ENCODE measurements at places on chromosomes 13 and 19. TPM values are rescaled to one million over a fixed set of nuclear protein-coding genes. Genes with fewer than 3 reads are reported as not detected.

- H3K4me3 ChIP-seq: no peak overlapping the region
- DNase-seq: no peak
- H3K27ac ChIP-seq: no peak overlapping the region
- H3K27me3 ChIP-seq: no peaks in the 10 kb centered on the region
- no peaks in the 10 kb centered on the region for H3K36me3 ChIP-seq
Observed at GRCh38 chr13:76329004-76329403, 557.2 kb downstream of the KCTD12 start.

DNA sequence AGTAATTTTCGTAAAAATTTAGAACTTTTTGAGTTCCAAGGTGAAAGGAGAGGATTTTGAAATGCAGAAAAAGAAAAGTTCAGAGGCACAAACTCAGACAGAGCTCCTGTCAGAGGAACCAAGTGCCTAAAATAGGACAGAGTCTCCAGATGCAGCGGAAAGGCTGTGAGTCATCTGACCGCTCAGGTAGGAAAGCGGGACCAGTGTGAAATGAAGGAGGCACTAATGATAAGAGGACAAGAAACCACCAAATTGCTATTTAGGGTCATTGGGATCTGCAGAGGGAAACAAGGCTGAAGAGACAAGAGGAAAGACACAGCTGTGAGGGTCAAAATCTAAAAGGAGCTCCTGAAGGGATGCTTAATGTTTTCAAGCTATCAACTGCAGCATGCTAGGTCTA, 34.9 kb downstream of the IRS2 start:
- no peak overlapping the region for H3K27ac ChIP-seq
- DNase-seq: no peak
- H3K36me3 ChIP-seq: peaks cover 5% of the 10 kb centered on the region
- H3K4me1 ChIP-seq: peaks cover 5% of the 10 kb centered on the region
- H3K27me3 ChIP-seq: no peaks in the 10 kb centered on the region
- no peak overlapping the region for H3K4me3 ChIP-seq

KCNC3 gene
- 6.8 TPM for total RNA-seq

DNA sequence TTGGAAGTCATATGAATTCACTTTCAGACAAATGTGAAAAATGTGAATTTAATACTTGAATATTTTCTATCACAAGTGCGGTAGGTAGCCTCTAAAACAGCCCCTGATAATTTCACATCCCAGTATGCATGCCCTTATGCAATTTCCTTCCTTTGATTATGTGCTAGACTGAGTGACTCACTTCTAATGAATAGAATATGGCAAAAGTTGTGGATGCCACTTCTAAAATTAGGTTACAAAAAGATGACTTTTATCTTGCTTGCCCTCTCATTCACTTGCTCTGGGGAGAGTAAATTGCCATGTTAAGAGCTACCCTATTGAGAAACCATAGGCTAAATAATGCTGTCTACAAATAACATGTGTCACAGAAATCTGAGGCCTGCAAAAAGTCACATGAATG, 402.5 kb upstream of the PCDH9 start:
- H3K27ac ChIP-seq: no peak overlapping the region
- no peak for DNase-seq
- H3K36me3 ChIP-seq: no peaks in the 10 kb centered on the region
- no peak overlapping the region for H3K4me3 ChIP-seq
- H3K4me1 ChIP-seq: no peaks in the 10 kb centered on the region

DNA sequence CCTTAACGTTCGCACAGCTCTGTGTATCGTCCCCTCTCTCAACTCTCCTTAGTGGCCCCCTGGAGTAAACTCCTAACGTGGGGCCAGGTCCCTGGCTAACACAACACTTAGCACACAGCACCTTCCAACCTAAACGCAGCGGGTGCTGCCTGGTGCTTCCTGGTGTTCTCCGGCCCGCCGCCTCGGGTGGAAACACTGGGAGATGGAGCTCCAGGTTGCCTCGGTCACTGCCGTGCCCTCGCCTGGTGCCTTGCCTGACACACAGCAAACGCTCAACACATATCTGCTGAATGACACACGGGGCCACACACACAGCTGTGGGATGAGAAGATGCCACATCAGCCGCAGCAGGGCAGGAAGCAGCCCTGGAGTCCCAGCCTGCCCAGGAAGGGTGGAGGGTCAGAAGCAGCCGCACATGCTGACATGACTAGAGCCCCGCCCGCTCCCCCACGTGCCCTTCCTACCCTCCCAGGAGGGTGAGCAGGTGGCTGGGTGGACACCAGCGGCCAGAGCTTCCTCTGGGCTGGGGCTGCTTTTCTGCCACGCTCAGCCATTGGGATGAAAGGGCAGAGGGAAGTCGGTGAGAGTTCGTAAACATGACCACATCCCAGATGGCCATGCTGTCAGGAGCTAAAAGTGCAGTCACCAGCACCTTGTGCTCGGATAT, 6.6 kb downstream of the PEPD start:
- H3K4me1 ChIP-seq: no peaks in the 10 kb centered on the region
- H3K27me3 ChIP-seq: no peaks in the 10 kb centered on the region
- H3K4me3 ChIP-seq: no peak overlapping the region
- no peak overlapping the region for H3K27ac ChIP-seq

DNA sequence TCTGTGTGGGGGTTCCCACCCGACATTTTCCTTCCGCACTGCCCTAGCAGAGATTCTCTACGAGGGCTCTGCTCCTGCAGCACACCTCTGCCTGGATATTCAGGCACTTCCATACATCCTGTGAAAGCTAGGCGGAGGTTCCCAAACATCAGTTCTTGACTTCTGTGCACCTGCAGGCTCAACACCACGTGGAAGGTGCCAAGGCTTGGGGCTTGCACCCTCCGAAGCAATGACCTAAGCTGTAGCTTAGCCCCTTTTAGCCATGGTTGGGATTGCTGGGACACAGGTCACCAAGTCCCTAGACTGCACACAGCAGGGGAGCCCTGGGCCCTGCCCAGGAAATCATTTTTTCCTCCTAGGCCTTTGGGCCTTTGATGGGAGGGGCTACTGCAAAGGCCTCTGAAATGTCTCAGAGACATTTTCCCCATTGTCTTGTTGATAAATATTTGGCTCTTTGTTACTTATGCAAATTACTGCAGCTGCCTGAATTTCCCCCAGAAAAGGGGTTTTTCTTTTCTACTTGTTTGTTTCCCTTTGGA, 1004.8 kb downstream of the OLFM4 start:
- no peak for DNase-seq
- H3K4me3 ChIP-seq: no peak overlapping the region
- no peaks in the 10 kb centered on the region for H3K4me1 ChIP-seq
- H3K27me3 ChIP-seq: no peaks in the 10 kb centered on the region
- no peaks in the 10 kb centered on the region for H3K36me3 ChIP-seq

NPAS1 gene
- total RNA-seq: 1.2 TPM

CEACAM21 gene
- not detected for total RNA-seq

DNA sequence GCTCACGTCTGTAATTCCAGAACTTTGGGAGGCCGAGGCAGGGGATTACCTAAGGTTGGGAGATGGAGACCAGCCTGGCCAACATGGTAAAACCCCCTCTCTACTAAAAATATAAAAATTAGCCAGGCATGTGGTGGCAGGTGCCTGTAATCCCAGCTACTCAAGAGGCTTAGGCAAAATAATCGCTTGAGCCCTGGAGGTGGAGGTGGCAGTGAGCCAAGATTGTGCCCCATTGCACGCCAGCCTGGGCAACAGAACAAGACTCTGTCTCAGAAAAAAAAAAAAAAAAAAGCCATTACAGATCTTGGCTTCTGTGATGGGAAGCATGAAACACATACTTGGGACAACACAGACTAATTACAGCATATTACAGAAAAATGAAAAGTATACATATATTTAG, 1404.5 kb upstream of the SPRY2 start:
- H3K27me3 ChIP-seq: no peaks in the 10 kb centered on the region
- H3K4me1 ChIP-seq: no peaks in the 10 kb centered on the region
- DNase-seq: no peak
- no peaks in the 10 kb centered on the region for H3K36me3 ChIP-seq
- H3K4me3 ChIP-seq: no peak overlapping the region

- no peak for DNase-seq
- H3K27me3 ChIP-seq: no peaks in the 10 kb centered on the region
- peaks cover 12% of the 10 kb centered on the region for H3K36me3 ChIP-seq
- H3K4me3 ChIP-seq: no peak overlapping the region
- H3K4me1 ChIP-seq: no peaks in the 10 kb centered on the region
Observed at GRCh38 chr13:98813993-98814392, 61.5 kb upstream of the SLC15A1 start.

GRCh38 chr19:29843180-29844051, 31.6 kb downstream of the CCNE1 start:
- H3K27me3 ChIP-seq: peaks cover 48% of the 10 kb centered on the region
- peak overlapping the region; percentile 80 for H3K4me3 ChIP-seq
- DNase-seq: no peak
- H3K4me1 ChIP-seq: peaks cover 19% of the 10 kb centered on the region
- H3K36me3 ChIP-seq: peaks cover 12% of the 10 kb centered on the region

TMEM238 gene
- 49.4 TPM for total RNA-seq

- H3K4me1 ChIP-seq: no peaks in the 10 kb centered on the region
- no peak overlapping the region for H3K27ac ChIP-seq
- no peaks in the 10 kb centered on the region for H3K27me3 ChIP-seq
- H3K4me3 ChIP-seq: no peak overlapping the region
- H3K36me3 ChIP-seq: no peaks in the 10 kb centered on the region
Observed at GRCh38 chr13:90008707-90009149, 1338.8 kb upstream of the MIR17HG start.

DNA sequence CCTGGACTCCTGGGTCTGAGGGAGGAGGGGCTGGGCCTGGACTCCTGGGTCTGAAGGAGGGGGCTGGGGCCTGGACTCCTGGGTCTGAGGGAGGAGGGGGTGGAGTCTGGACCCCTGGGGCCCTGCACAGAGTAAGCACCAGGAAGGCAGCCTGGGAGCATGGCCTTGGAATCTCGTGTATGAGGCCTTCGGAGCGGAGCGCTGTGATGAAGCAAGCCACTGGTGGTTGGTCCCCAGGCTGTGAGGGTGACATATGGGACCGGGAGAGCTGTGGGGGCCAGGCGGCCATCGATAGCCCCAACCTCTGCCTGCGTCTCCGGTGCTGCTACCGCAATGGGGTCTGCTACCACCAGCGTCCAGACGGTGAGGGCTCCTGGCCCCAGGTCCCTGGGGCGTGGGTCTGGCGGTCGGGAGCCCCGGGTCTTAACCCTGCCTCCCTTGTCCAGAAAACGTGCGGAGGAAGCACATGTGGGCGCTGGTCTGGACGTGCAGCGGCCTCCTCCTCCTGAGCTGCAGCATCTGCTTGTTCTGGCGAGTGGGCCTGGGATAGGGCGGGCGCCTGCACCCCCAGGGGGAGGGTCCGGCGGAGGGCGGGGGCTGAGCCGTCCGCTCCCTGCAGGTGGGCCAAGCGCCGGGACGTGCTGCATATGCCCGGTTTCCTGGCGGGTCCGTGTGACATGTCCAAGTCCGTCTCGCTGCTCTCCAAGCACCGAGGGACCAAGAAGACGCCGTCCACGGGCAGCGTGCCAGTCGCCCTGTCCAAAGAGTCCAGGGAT, 918 bp downstream of the TMEM190 start:
- H3K36me3 ChIP-seq: peaks cover 47% of the 10 kb centered on the region
- no peak overlapping the region for H3K27ac ChIP-seq
- peaks cover 16% of the 10 kb centered on the region for H3K27me3 ChIP-seq
- no peak overlapping the region for H3K4me3 ChIP-seq

ZNF738 gene
- 7.4 TPM for total RNA-seq

DNA sequence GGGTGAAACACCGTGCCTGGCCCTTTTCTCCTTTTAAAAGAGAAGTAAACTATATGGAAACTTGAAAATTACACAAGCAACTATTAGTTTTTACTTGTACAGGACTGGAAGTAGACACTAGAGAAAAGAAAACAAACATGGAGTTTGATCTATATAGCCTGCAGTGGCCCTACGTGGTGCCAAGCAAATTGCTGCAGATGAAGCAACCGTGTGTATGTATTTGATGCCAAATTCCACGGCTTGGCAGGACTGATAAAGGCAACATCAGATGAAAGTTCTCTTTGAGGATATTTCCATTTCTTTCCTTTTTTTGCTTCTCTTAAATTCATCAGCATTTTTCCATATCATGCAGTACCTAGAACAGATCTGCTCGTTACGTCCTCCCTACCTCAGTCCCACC, 49.8 kb downstream of the ATP8A2 start:
- no peak overlapping the region for H3K27ac ChIP-seq
- no peaks in the 10 kb centered on the region for H3K36me3 ChIP-seq
- no peaks in the 10 kb centered on the region for H3K4me1 ChIP-seq
- H3K27me3 ChIP-seq: peaks cover 45% of the 10 kb centered on the region
- no peak overlapping the region for H3K4me3 ChIP-seq

DNA sequence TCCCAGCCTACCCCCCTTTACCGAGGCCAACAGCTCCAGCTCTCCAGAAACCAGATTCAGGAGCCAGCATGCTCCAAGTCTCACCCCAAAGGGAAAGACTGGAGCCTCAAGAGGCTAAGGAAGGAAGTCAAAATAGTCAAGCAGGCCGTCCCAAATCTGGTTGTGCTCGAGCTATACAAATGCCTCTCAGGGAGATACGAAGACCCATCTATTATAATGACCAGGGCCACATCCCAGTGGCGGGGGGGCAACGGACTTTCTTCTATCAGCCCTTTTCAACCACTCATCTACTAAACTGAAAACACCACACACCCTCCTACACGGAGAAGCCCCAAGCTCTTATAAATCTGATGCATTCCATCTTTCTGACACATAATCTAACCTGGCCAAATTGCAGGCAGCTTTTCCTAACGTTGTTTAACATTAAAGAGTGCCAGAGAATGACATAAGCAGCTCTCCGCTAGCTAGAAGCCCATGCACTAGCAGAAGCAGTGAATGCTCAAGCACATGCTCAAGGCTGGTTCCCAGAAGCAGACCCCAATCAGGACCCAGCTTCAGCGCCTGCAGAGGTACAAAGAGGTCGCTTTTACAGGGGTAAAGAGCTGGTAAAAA, 104.6 kb upstream of the ZNF98 start:
- no peaks in the 10 kb centered on the region for H3K36me3 ChIP-seq
- H3K27me3 ChIP-seq: no peaks in the 10 kb centered on the region
- H3K4me3 ChIP-seq: no peak overlapping the region
- no peaks in the 10 kb centered on the region for H3K4me1 ChIP-seq
- H3K27ac ChIP-seq: no peak overlapping the region

DNA sequence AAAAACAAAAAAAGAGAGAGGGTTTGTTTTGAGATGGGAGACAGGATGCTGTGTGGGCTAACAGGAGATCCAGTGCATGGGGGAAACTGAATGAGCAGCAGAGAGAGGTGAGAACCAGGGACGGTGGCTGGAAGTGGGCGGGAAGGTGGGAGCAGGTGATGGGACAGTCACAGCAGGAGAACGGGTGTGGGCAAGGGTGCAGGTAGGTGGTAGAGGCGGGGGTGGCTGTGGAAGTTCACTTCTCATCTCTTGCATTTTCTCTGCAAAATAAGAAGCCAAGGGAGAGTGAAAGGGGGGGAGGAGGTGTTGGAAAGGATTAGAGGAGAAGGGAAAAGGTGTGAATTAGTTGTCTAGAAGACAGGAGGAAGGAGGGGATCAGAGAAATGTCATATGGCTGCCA, 21.9 kb downstream of the FBXO17 start:
- H3K27ac ChIP-seq: no peak overlapping the region
- H3K27me3 ChIP-seq: no peaks in the 10 kb centered on the region
- peaks cover 18% of the 10 kb centered on the region for H3K36me3 ChIP-seq
- H3K4me1 ChIP-seq: peaks cover 17% of the 10 kb centered on the region

- H3K27ac ChIP-seq: no peak overlapping the region
- no peak overlapping the region for H3K4me3 ChIP-seq
Observed at GRCh38 chr19:27890696-27891095, 1322.3 kb downstream of the UQCRFS1 start.

GRCh38 chr13:45361596-45362206, 20.7 kb upstream of the TPT1 start:
- peak; percentile 59 for DNase-seq
- peaks cover 15% of the 10 kb centered on the region for H3K4me1 ChIP-seq
- peak overlapping the region; percentile 92 for H3K27ac ChIP-seq

LILRA1 gene
- total RNA-seq: not detected

Measured in Calu3 (cell line).